Activated naive CD8-positive, alpha-beta T cell treated with anti-CD3 and anti-CD28 coated beads, Interleukin-2, amount 10 ng/mL, durations not matched to agents 7 days and 5 days (primary cell): ENCODE measurements at places on chromosomes 3 and 15.

DNA sequence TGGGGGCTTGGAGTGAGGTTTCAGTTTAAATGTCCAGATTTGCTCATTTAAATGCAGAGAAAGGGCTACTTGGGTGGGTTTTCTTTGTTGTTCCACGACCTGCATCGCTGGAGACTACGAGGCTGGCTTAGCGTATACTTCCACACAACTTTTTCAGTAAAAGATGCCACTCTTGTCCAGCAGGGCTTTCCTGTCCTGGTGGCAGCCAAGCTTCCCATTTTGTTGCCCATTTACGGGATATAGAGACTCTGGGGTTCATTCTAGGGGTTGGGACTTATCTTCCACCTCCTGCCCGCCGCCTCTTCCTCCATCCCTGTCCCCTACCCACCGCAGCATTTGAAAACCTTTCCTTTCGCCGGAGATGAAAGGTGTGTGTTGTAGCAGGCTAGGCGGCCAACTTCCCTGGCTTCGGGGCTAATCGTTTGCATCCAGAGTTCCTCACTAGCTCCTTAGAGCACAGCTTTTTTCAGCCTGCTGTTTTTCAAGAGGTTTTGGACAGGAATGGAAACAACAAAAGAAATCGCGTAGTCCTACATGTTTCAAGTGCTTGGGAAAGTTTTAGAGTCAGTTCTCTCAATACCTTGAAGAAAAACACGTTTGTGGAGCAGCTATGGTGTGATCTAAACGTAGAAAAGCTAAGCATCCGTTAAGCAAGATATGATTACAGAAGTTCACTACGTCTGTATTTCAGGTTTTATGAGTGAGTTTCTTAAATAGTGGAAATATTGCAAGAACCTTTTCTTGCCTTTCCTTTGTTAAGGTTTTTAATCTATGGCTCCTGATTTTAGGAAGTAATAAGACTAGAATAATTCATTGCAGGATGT lies 843 bp downstream of the CHRNA5 start:
- DNase-seq, result no peak

- DNase-seq, result no peak
Measured at GRCh38 chr3:4841225-4841624, 138.0 kb upstream of the BHLHE40 start.

- DNase-seq, result no peak
Measured at GRCh38 chr15:59524331-59524731, 86.3 kb downstream of the FAM81A start.

GRCh38 chr15:49110158-49110944 lies 45.0 kb downstream of the COPS2 start:
- no peak for DNase-seq

DNA sequence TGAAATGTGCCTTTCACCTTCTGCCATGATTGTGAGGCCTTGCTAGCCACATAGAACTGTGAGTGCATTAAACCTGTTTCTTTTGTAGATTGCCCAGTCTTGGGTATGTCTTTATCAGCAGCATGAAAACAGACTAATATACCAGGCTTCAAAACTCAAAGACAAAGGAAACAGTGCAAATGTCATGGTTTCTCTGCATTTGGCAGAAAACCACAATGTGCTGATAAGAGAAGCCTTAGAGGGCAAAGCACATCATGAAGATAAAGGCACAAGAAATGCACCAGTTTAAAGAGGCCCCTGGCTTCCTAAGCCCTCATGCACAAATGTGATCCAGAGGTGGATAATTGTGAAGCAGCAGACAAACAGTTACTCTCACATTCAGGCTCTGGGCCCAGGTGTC lies 259.2 kb downstream of the CPNE4 start:
- DNase-seq, result no peak

DNA sequence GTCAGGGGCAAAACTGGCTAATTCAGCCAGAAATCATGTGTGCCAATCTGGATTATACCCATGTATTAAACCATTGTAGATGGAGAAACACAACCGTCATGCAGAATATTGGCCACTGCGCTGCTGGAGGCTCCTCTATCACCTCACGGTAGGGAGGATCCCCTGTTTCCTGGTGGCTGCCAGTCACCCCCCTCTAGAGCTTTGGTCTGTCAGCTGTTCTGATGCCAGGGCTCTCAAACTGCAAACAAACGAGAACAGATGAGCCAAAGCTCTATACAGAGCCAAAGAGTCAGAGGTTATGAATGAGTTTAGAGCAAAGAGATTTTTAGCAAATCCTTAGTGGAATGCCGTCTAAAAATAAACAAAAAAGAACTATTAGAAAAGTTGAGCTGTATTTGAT lies 62.5 kb downstream of the IL20RB start:
- DNase-seq, result no peak

DNA sequence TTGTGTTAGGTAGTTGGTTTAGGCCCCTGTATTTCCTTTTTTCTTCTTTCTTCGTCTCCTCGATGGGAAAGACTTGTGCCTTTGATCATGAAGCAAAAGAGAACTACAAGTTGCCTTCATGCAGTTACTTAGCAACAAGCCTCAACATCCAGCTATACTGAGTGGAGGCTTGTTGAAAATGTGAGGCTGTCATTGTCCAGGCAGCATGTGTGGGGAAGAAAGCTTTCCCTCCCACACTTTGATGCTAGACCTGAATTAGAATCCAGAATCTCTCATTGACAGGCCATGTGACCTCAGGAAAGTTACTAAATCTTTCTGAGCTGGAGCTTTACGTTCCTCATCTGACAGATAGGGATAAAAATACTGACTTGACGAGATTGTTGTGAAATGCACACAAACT lies 23.7 kb downstream of the IFT122 start:
- no peak for DNase-seq

DNA sequence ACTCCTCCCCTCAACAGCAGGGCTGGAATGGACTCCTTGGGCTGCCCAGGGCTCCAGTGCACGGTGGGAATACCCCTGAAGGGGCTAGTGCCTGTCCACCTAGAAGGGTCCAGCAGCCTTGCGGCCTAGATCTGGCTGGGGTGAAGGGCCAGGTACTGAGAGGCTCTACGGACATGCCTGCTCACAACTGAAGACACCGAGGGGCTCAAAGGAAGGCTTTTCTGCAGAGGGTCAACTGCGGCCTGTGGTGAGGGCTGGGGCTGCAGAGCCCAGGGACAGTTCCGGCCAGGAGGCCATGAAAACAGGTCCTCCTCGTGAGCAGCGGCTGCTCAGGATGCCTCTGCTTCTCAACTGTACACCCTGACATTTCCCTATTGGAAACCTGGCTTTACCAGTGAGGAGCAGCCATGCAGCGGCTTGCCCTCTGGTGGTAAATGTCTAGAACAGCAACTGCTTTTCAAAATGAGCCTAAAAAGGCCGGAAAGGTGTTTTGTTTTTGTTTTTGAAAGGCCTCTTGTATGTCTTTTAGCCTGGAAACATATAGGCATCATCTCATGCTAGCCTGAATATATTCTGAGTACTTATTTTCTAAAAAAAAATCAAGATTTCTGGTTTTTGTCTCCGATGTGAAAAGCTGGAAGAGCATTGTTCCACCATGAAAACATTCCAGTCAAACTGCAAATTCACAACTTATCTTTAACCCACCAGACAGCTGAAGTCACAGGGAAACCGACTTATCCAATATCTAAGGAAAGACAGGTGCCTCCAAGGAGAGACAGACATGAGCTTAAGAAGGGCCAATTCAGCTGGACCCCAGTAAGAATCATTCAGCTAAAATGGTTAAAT lies 163.4 kb downstream of the KLF13 start:
- DNase-seq, result no peak

- no peak for DNase-seq
Measured at GRCh38 chr3:142027735-142028134, 121.6 kb downstream of the TFDP2 start.

- DNase-seq, result no peak
Measured at GRCh38 chr3:64264501-64265109, 39.3 kb upstream of the PRICKLE2 start.

- DNase-seq, result no peak
Measured at GRCh38 chr3:128505771-128506170, 12.8 kb upstream of the GATA2 start.

DNA sequence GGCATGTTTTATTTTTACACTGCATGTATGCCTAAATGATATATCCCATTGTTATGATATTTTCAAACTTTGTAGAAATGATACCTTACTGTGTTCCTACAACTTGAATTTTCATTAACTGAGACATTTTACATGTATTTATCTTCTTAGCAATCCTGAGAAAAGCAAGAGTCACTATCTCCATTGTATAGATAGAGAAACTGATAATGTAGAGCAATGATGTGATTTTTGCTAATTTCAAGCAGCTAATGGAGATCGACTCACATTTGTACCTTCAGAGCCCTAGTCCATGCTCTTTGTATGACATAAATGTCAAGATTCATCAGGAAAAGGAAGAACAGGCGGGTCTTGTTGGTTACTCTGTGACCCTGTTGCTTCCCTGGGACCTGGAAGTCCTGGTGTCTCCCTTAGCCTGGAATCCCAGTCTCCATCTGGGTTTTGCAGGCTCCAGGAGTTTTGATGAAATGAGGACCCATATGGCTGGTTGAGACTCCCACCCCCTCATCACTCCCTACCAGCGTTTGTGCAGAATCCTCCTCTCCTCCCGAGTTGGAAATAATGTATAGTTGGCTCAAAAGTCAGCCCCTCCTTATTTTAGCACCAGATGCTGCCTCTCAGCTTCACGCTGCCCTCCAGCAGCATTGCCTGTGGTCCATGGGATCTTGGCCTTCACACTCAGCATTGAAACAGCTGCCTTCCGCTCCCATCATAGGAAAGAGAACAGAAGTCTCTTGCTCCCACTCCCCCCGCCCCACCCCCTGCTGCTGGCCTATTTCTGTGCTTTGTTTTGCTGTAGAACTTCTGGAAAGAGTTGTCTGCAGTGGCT lies 67.1 kb downstream of the APBA2 start:
- no peak for DNase-seq

DNA sequence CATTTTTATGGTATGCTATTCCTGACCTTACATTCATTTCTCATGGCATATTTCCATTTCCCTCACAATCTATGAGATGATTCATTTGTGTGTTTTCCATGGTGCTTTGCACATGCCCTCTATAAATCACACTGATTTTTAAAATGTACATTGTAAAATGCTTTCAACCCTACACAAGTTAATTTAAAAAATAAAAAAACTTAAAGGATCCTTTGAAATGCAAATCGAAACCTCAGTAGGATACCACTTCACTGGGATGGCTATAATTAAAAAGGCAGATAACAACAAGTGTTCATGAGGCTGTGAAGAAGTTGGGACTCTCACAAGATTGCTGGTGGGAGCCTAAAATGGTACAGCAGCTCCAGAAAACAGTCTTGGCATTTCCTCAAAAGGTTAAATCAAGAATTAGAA lies 83.5 kb downstream of the FMN1 start:
- no peak for DNase-seq

DNA sequence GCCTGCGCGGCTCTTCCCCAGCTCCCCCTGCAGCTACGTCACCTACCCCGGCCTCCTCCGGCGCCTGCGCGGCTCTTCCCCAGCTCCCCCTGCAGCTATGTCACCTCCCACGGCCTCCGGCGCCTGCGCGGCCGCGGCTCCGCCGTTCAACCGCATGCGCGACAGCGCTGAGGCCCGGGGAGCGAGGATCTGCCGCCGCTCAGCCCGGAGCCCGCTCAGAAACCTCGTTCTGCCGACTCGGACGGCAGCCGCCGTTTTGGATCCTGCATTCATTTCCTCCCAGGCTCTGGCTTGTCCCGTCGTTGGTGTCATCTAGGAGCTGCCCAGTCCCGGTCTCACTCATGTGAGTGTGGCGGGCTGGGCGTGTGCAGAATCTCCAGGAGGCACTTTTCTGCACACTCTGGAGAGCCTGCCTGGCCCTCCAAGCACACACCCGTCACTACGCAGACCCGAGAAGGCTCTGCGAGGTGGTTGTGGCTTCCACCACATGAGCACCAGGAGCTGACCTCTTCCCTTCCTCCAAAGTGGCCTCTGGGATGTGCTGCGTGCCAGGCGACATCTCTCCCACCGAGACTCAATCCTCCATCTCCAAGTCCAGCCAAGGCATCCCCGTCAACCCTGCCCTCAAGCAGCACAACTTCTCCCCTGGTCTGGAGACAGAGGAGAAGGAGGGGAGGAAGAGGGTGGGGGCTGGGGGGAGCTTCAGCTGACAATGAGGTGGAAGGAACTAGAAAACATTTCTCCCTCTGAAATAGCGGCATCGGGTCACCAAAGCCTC lies 165.3 kb downstream of the CHSY1 start:
- DNase-seq, result no peak

GRCh38 chr15:93913310-93913709 lies 318.1 kb upstream of the MCTP2 start:
- DNase-seq, result no peak

DNA sequence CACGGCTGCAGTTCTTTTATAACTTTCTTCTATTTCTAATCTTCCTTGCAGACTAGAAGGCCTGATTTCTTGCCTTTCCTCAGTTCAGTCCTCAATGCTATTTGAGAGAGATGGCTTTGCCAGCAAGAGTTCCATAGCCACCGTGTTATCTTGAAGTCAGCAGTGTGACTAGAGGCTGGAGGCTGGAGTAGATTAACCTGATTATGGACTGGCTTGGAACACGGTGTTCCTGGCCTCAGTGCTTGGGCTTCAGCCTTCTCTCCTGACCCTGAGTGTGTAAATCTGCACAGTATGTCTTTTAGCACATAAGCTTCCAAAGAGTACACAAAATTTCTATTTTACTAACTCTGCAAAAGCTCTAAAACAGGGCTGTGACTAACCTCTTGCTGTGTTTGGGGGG lies 61.4 kb downstream of the CCDC54 start:
- no peak for DNase-seq

- DNase-seq, result no peak
Measured at GRCh38 chr3:151837057-151837456, 23.1 kb downstream of the AADAC start.

GRCh38 chr15:92808598-92809063 lies 91.5 kb upstream of the CHD2 start:
- no peak for DNase-seq

GRCh38 chr3:87069971-87070370 lies 79.0 kb upstream of the VGLL3 start:
- DNase-seq, result no peak

DNA sequence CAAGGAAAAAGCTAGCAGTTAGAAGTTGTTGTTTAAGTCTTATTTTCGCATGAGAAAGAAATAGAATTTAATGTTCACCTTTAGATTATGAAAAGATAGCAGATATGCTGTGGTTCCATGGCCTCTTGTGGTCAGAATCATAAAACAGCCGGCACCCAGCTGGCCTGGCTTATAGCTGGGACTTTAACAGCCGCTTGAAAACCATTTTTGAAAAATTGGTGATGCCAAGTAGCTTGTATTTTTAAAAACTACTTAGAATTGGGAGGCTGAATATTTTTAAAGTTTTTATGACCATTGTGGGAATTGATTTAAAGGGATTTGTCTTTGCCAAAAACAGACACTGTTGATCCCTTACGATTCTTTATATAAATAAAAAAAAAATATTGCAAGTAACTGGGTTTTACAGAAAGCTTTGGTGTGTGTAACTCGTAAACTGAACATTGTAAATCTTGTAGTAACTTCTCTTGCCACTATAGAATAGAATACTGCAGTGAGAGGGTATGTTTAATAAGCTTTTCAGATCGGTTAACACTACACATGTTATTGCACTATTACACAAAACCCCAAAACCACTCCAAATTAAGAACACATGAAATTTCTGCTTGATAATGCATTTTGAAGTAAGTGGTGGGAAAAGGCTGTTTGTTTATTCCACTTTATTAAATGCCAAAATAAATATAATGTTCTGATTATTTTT lies 6.6 kb downstream of the ARRDC4 start:
- DNase-seq, result no peak

GRCh38 chr3:130548356-130548755 lies 31.4 kb downstream of the COL6A6 start:
- no peak for DNase-seq

- DNase-seq, result no peak
Measured at GRCh38 chr15:91227117-91227516, 127.1 kb downstream of the SV2B start.
